ENCODE measurements at places on chromosomes 12 and 14.

GRCh38 chr14:20469890-20470602 lies 840 bp downstream of the PNP start:
- DNase-seq, result peak; percentile 55

- no peak for DNase-seq
Measured at GRCh38 chr14:22026527-22026926, 352.9 kb upstream of the OR4E1 start.

DNA sequence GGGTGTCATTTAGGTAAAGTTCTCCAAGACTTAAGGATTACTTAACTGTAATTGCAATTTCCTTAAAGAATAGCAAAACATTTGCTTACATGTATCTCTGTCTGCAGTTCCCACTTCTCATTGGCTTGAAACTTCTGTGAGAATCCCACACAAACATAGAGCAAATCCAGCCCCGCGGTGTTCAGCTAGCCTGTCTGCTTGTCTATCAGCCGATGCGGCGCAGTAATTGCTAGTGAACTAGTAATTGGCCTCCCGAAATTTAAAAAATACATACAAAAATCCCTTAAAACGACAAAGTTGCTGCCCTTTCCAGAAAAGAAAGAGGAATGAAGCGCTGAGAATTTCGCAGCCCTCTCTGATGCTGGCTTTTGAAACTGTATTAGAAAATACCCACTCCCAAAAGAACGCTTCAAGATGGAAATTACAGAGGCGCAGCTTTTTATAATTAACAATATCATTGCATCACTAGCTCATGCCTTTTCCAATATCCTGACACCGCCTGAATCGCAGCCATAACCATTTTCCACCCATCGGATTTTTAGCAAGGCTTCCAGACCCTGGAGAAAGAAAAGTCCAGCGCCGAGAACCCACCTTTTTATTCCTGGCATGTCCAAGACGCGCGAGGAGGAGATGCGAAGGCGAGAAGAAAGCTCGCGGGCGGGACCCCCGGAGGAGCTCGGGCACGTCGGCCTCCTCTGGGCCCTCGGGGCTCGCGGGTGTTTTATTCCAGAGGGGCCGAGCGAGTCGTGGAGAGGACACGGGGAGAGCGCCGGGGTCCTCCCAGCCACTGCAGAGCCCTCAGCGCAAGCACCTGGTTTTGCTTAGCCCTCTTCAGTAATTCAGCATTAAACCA lies 646 bp downstream of the FBLN5 start:
- no peak for DNase-seq

GRCh38 chr14:23299211-23299957 lies 3.3 kb downstream of the PPP1R3E start:
- DNase-seq, result no peak

- DNase-seq, result no peak
Measured at GRCh38 chr12:50556273-50556672, 51.5 kb downstream of the DIP2B start.

GRCh38 chr12:42325326-42325652 lies 605 bp downstream of the ZCRB1 start:
- no peak for DNase-seq

DNA sequence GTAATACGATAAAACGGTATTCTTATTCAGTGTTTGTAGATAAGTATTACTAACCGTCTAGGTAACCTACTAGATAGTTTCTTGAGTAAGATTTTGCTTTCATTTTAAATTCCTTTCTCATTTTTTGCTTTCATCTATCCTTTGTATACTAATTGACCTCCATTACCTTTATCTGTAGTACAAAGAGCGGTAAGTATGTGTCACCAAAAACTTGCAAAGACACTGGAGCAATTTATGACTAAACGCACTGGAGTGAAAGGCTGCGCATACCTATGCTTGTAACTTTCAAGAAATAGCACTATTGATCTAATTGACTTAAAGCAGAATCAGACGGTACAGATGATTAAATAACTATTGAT lies 1.7 kb downstream of the ARHGAP5 start:
- no peak for DNase-seq

- no peak for DNase-seq
Measured at GRCh38 chr12:28794211-28794610, 354.9 kb upstream of the FAR2 start.

- no peak for DNase-seq
Measured at GRCh38 chr14:73742520-73743238, 28.5 kb upstream of the PNMA1 start.

- DNase-seq, result no peak
Measured at GRCh38 chr14:28577187-28577586, 189.4 kb upstream of the FOXG1 start.

DNA sequence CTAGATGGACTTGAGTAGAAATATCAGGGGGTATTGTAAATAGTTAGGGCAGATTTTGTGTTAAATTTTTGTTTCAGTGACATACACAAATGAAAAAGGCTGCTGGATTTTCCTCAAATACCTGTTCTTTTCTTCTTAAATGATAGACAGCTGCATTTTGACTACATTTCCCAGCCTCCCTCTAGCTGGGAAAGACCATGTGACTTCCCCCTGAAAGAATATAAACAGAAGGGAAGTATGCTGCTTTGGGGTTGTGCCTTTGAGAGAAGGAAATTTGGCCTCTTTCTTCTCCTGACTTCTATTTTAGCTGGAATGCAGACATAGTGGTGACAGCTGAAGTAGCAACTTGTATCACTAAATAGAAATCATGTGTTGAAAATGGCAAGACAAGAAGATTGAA lies 476.1 kb upstream of the SYT1 start:
- no peak for DNase-seq

GRCh38 chr14:21069388-21070082 lies 569 bp upstream of the ARHGEF40 start:
- no peak for DNase-seq

GRCh38 chr12:55675666-55676065 lies 32.0 kb downstream of the ITGA7 start:
- no peak for DNase-seq
